CD4-positive, alpha-beta T cell treated with Interleukin-6 for 4 hours (primary cell): ENCODE measurements at places on chromosomes 3 and 15.

DNA sequence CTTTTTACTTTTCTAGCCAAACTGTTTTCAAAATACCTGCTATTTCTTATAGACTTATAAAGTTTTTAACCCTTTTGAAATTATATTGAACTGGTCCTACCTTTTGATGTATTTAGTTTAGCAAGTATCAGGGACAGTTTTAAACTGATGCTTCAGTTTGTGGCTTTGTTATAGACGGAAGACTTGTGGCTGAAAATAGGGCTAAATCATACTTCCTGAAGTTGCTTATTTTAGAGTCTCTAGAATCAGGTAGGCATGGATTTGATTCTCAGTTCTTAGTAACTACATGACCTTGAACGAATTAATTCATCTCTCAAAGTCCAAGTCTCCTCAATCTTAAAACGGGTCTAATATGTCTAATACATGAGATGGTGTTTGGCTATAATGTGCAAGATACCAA is 322.8 kb downstream of the RAP2B start:
- DNase-seq, result no peak

- no peak for DNase-seq
These were observed 161.0 kb upstream of the SLC24A5 start for GRCh38 chr15:47959617-47960413.

DNA sequence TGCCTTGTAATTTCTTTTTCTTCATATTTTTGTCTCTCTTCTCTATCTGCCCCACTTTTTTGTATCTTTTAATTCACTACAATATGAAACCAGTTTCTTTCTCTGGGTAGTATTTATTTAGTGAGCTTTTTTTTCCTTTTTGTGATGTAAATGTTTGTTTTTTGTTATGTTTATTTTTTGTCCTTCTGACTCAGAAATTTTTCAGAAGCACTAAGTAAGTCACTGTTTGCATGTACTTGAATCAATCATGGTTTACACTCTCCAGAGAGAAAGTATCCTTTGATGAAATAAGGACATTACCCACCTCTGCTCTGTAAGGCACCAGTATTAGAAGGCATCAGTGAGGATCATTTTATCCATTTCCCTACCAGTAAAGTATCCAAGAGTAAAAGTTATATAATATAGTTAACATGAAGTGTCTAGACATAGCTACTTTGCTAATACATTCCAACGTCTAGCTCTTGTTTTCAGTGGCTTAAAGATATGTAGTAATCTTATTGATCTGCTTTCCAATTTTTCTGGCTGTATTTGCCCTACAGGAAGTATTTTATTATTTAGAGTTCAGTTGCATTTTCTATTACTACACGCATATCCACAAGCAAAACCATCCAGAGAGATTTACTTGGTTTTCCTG is 25.4 kb downstream of the FILIP1L start:
- DNase-seq, result no peak

- DNase-seq, result no peak
These were observed 186.1 kb upstream of the SLC2A2 start for GRCh38 chr3:171212648-171213047.

GRCh38 chr3:147799601-147800000 is 390.4 kb downstream of the ZIC1 start:
- DNase-seq, result no peak

- peak; percentile 15 for DNase-seq
These were observed 46.1 kb downstream of the RFTN1 start for GRCh38 chr3:16467393-16467792.

DNA sequence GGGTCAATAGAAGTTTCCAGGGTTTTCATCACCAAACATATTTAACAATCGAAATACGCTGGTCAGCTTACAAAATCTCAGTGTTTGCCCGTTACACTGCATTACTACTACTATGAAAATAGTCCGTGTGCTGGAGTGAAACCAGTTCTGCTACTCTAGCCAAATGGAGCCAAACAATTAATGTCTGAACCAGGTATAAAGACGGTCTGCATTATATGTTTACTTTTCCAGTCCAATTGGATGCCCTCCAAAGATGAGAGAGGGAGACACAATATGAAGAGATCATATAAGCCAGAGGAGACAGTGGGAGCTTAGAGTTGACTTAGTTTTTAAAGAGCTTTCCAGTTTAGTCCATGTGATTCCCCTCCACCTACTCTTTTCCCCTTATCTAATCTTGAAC is 6.3 kb upstream of the DUT start:
- no peak for DNase-seq

DNA sequence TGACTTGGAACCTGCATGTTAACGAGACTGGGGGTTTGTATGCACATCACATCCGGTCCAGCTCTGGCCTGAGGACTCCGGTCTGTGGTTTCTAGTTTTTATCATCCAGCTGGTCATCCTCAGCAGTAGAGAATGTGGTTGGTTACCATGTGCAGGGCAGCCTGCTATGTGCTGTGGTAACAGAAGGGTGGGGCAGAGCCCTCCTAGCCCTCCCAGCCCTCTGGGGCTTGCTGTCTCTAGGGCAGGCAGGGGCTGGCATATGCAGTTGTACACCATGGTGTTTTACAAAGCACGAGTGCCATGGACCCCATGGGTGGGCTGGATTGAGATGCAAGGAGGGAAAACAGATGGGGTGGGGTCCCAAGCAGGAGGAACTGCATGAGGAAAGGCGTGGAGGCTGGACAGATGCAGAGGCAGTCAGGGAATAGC is 70.2 kb downstream of the APBA2 start:
- DNase-seq, result no peak

DNA sequence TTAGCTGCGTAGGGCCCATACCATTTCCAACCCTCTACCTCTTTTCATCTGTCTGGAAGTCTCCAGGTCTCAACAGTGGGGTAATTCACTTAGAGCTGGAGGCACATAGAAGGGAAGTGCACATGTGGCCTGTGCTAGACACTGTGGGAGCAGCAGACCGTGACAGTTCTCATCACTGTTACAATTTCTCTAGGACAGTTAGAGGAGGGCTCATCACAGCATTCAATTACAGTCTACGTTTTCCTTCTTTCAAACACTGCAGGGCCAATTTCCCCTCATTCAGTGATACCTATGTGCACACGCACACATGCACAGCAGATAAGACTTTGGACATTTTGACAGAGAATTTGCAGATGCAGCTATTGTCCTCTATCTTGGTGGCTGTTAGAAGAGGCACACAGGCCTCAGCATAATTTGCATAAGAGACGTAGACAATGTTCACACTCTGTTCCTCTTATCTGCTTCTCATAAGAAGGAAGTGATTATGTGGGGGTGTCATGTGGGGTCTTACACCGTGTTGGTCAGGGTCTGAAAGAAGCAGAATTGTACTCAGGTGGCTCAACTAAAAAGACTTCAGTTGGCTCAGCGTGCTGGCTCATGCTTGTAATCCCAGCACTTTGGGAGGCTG is 12.6 kb upstream of the HRG start:
- no peak for DNase-seq

DNA sequence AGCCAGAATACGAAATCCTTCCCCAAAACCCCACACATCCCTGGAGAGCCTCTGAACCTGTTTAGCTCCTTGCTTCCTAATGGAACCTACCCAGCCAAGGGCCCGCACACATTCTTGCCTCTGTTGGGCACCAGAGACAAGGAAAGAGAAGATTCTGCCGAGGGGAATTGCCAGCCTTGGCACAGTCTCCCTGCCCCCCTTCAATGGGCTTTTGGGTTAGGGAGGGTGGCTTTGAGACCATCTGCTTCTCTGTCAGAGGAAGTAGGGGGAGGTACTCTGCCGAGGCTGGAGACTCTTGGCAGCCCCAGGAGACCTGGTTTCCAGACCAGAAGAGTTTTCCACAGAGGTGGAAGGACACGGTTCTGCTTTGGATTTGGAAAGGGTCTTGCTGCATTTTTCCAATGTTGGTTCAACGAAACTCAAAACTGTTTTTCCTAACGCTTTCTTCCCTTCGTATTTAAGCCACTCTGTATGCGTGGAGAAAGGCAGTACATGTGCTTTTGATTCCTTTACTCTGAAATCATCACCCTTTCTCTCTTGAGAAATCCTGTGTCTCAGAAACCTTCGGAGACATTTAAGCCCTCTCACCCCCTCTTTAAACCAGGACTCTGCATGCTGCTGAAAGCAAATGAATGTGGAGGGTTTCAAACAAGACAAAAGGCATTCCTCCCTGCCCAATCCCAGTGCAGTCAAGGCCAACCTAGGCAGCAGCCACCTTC is 78.8 kb upstream of the PRR23C start:
- no peak for DNase-seq

- no peak for DNase-seq
These were observed 13.1 kb upstream of the SKOR1 start for GRCh38 chr15:67812241-67812644.

- DNase-seq, result no peak
These were observed 96.6 kb downstream of the SEMA6D start for GRCh38 chr15:47813748-47814384.

- no peak for DNase-seq
These were observed 15.4 kb downstream of the PTX3 start for GRCh38 chr3:157452097-157452496.

DNA sequence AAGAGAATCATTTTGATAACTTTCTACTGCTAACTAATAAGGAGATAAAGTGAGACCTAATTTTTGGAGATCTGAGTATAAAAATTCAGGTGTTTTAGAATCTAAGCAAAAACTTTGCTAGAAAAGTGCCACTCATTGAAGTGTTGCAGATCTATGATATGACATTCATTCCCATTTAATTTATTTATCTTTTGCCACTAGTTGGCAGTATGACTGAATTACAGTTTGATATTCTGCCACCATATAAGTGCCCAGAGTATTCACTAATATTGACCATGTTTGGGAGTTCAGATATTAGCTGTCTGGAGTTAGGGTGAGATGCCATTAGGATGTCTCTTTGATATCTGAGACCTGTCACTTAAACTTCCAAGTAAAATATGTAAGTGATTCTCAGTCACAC is 251.3 kb upstream of the GBE1 start:
- no peak for DNase-seq

- no peak for DNase-seq
These were observed 124.3 kb downstream of the FBLN2 start for GRCh38 chr3:13673207-13673606.

DNA sequence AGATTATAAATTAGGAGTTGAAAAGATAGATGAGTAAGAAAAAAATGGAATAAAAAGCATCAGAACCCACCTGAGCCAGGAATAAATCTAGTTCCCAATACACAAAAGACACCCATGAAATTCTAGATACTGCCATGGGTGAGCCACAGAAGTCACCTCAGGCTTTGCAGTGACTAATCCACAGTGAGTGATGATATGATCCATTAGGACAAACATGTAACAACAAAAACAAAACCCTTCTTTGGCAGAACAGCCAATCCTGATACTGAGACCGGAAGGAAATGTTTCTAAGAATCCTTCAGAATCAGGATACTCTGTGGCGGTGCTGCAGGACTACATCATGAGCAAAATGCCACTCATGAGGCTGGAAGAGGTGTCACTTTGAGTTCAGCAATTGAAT is 15.0 kb upstream of the MINDY4B start:
- DNase-seq, result no peak

GRCh38 chr3:11096266-11097139 is 57.8 kb upstream of the HRH1 start:
- peak; percentile 23 for DNase-seq

DNA sequence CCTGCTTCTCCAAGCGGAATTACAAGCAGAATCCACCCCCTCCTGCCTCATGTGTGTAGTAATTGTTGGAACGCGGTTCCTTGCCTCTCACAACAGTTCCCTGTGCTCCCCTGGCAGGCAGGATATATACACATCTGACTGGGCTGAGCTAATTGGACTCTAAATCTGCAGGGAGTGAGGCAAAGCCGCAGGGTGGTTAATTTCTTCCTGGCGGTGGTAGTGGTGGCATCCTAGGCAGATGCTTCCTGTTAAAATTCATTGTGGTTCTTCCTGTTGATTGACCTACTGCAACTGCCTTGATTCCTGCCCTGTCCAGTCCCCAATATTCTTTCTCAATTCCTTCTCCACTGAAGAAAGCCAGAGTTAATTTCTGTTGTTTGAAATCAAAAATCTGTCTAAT is 202.9 kb upstream of the PROK2 start:
- no peak for DNase-seq

GRCh38 chr15:70453238-70453637 is 310.1 kb downstream of the UACA start:
- DNase-seq, result no peak

- DNase-seq, result no peak
These were observed 29.8 kb upstream of the CHL1 start for GRCh38 chr3:166799-167198.

GRCh38 chr15:26866298-26867199 is at the start of gene GABRA5:
TSS of gene GABRA5 (plus strand) at chr15:26867062. CDS start at chr15:26869249, 2,187 bp downstream.
- DNase-seq, result no peak

GRCh38 chr3:3509665-3510064 is 289.6 kb upstream of the LRRN1 start:
- DNase-seq, result no peak

GRCh38 chr3:138781012-138781470 is 53.7 kb downstream of the PIK3CB start:
- DNase-seq, result peak; percentile 73
